ENCODE measurements at places on chromosomes 5 and 9. TPM values are rescaled to one million over a fixed set of nuclear protein-coding genes. Genes with fewer than 3 reads are reported as not detected.

The CDO1 gene
- 255 TPM for total RNA-seq

The SIT1 gene
- total RNA-seq = 4.6 TPM

The AGPAT2 gene
- 474 TPM for total RNA-seq

The STK32A gene
- total RNA-seq = 1.8 TPM

The SPAAR gene
- total RNA-seq = 42.4 TPM

All from subcutaneous adipose tissue (tissue), 4 donors.